Smooth muscle cell of the pulmonary artery (primary cell): ENCODE measurements at places on chromosomes 12 and 14. TPM values are rescaled to one million over a fixed set of nuclear protein-coding genes. Genes with fewer than 3 reads are reported as not detected.

The MYO1H gene
- total RNA-seq = not detected in 2 replicates

The C1RL gene
- total RNA-seq = 43.7 and 66.3 TPM in 2 replicates

The FSCB gene
- total RNA-seq = not detected in 2 replicates

The AQP6 gene
- total RNA-seq = 0.10 and 0.20 TPM in 2 replicates

The TTC9 gene
- total RNA-seq = 0.23 and 1.8 TPM in 2 replicates

The KRT81 gene
- 0.13 and 0.20 TPM in 2 replicates for total RNA-seq

The TSPAN9 gene
- 63.0 and 87.8 TPM in 2 replicates for total RNA-seq

The SERPINA10 gene
- total RNA-seq = not detected in 2 replicates

The FAM222A gene
- total RNA-seq = under 0.01 and 0.23 TPM in 2 replicates

The CDH24 gene
- 5.0 and 5.1 TPM in 2 replicates for total RNA-seq

The NTF3 gene
- 3.1 and 4.4 TPM in 2 replicates for total RNA-seq

The CRACR2A gene
- total RNA-seq = 0.69 and 4.3 TPM in 2 replicates

The GLIPR1L1 gene
- not detected in 2 replicates for total RNA-seq

The PIWIL1 gene
- not detected in 2 replicates for total RNA-seq
